ENCODE measurements at places on chromosomes 11 and 22. TPM values are rescaled to one million over a fixed set of nuclear protein-coding genes. Genes with fewer than 3 reads are reported as not detected.

The SGSM1 gene
- total RNA-seq: 0.34 TPM

- peak overlapping the region; percentile 88 for H3K4me3 ChIP-seq
- no peaks in the 10 kb centered on the region for H3K27me3 ChIP-seq
- H3K27ac ChIP-seq: peak overlapping the region; percentile 84
Measured at GRCh38 chr11:44564670-44565210, 723 bp upstream of the CD82 start.

DNA sequence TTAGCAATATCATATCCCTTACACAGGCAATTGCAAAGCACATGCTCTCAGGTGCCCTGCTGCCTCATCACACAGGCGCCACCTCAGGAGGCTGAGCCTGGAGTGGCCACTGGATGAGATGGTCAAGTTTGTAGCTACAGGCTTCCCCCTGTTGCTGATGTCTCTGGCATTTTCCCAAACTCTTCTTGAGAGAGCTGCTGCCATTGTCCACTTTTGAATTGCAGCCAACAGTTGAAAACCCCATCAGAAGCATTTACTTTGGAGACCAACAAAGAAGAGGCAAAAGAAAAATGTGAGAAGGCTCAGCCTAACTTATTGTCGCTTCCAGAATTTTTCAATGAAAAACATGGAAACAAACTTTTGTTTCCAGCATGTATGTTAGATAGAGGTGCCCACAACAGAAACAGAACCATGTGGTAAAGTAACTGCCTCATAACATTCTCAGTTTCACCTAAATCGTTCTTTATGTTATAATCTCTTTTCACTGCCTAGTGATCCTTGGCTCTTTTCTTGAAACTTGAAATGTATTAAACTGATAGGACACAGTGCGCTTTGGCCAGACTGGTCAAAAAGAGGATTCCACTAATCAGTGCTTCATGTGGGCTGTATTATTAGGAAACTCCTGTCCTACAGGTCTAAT lies 47.6 kb upstream of the OR8B8 start:
- no peak for DNase-seq
- peaks cover 4% of the 10 kb centered on the region for H3K27me3 ChIP-seq
- H3K4me3 ChIP-seq: no peak overlapping the region
- H3K4me1 ChIP-seq: no peaks in the 10 kb centered on the region
- H3K36me3 ChIP-seq: no peaks in the 10 kb centered on the region

The RPS13 gene
- total RNA-seq: 1,108 TPM

The P2RY2 gene
- total RNA-seq: not detected

- no peaks in the 10 kb centered on the region for H3K36me3 ChIP-seq
- H3K4me1 ChIP-seq: no peaks in the 10 kb centered on the region
- H3K4me3 ChIP-seq: no peak overlapping the region
- DNase-seq: no peak
- H3K27ac ChIP-seq: no peak overlapping the region
Measured at GRCh38 chr11:95515371-95515770, 274.2 kb downstream of the FAM76B start.

- H3K27ac ChIP-seq: peak overlapping the region; percentile 70
- peak overlapping the region; percentile 83 for H3K4me3 ChIP-seq
- DNase-seq: no peak
Measured at GRCh38 chr22:42438293-42438650, 6.1 kb upstream of the NFAM1 start.

GRCh38 chr22:24059793-24060192 lies 48.7 kb downstream of the CABIN1 start:
- peaks cover 10% of the 10 kb centered on the region for H3K4me1 ChIP-seq
- H3K27ac ChIP-seq: peak overlapping the region; percentile 73
- no peaks in the 10 kb centered on the region for H3K27me3 ChIP-seq

GRCh38 chr22:20156611-20157429 lies 6.0 kb upstream of the CCDC188 start:
- peak overlapping the region; percentile 31 for H3K27ac ChIP-seq
- peaks cover 2% of the 10 kb centered on the region for H3K27me3 ChIP-seq
- H3K4me3 ChIP-seq: no peak overlapping the region
- peak; percentile 93 for DNase-seq

The KCNQ1 gene
- 24.2 TPM for total RNA-seq

DNA sequence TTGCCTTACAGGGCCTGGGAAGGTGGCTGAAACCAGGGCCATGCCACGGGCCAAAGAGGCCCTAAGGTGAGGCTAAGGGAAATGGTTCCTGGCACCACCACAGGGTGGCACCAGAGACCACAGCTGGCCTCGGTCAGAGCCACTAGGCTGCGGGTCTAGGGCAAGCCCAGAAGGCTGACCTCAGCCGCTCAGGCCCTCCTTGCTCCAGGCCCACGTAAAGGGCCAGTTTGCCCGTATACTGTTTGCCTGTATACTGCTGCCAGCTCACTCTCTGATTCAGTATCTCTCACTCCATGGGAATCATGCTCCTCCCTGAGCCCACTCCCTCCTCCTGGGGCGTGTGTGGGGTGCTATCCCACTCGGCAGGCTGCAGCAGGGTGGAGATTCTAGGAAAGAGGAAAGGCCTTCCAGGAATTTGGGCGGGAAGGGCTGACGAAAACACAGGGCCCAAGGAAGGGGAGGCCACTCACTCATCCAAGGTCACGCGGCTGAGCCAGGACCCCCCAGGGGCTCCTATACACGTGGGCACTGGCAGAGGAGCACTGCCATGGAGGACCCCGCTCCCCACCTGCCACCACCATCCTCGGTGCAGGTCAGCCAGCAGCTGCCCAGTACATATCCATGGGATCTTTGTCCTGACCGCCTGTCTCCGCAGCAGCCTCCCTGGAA lies 62.4 kb downstream of the NECTIN1 start:
- peak; percentile 72 for DNase-seq
- no peak overlapping the region for H3K4me3 ChIP-seq
- no peak overlapping the region for H3K27ac ChIP-seq
- no peaks in the 10 kb centered on the region for H3K4me1 ChIP-seq

GRCh38 chr11:8712506-8712905 lies 29.9 kb downstream of the RPL27A start:
- H3K27me3 ChIP-seq: no peaks in the 10 kb centered on the region
- no peak for DNase-seq
- H3K4me3 ChIP-seq: no peak overlapping the region
- H3K27ac ChIP-seq: no peak overlapping the region

DNA sequence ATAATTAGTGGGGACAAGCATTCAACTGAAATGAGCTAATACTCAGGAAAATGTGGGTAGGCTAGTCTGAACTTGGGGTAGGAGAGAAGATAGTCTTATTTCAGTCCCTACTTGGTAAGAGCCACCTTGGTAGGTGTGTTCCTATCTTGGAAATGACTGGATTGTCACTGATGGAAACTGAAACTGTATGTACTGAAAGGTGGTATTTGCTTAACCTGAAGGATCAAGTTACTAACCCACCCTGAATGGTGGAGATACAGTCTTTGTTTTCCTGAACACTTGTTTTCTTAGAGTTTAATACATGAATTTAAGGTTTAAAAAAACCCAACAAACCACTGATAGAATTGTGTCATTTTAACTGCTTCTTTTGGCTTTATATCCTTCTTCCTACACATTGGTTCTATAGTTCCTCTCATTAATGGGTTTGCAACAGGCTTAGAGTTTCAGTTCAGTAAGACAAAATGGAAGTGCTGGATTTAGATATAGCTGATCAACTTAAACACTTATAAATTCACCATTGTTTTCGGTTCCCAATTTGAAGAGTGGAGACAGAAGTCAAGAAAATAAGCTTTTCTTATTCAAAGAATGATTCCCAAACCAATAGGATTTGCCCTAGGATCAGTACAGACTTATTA lies 4.2 kb downstream of the FAR1 start:
- no peak overlapping the region for H3K4me3 ChIP-seq
- no peaks in the 10 kb centered on the region for H3K27me3 ChIP-seq
- no peak overlapping the region for H3K27ac ChIP-seq
- DNase-seq: no peak

GRCh38 chr22:47166033-47166404 lies 403.6 kb downstream of the TBC1D22A start:
- H3K4me1 ChIP-seq: no peaks in the 10 kb centered on the region
- H3K36me3 ChIP-seq: no peaks in the 10 kb centered on the region

- H3K4me1 ChIP-seq: no peaks in the 10 kb centered on the region
- no peak overlapping the region for H3K27ac ChIP-seq
- H3K4me3 ChIP-seq: no peak overlapping the region
- H3K27me3 ChIP-seq: no peaks in the 10 kb centered on the region
- no peak for DNase-seq
Measured at GRCh38 chr11:103465555-103466140, 356.4 kb downstream of the DYNC2H1 start.

DNA sequence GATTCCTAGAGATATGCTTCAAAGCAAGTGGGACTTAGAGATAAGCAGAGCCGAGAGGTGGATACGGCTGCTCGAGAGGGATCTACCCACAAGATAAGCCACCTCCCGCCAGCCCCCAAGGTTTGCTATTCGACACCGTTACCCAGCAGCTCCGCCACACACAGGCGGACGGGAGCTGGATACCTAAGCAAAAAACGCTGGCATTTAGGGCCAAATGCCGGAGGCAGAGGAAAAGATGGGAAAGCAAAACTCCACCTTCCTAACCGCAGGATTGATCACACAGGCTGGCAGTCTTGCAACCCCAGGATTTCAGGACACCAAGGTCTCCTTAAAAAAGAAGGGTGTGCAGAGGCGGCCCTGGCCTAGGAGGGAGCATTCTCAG lies 709 bp downstream of the FTH1 start:
- peak overlapping the region; percentile 85 for H3K27ac ChIP-seq
- no peaks in the 10 kb centered on the region for H3K27me3 ChIP-seq
- peak overlapping the region; percentile 93 for H3K4me3 ChIP-seq
- DNase-seq: peak; percentile 60
- H3K36me3 ChIP-seq: peaks cover 34% of the 10 kb centered on the region
- peaks cover 45% of the 10 kb centered on the region for H3K4me1 ChIP-seq

The CBL gene
- total RNA-seq: 45.2 TPM

DNA sequence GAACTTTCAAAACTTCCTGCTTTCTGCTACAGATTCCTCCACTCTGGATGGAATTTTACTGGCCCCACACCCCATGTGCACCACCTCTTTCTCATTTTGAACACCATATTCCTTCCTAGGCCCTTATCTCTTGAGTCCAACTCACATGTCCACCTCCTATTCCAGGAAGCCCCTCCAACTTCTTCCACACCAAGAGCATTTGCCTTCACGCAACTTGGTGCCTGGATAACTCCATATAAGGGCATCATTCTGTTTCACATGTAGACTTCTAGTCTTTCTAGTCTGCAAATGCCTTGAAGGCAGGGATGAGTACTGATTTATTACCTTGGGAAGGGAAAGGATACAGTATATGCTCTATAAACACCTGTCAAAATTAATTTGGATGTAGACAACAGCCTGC lies 17.5 kb downstream of the GAB2 start:
- H3K27me3 ChIP-seq: no peaks in the 10 kb centered on the region
- no peak overlapping the region for H3K4me3 ChIP-seq
- H3K27ac ChIP-seq: no peak overlapping the region
- no peak for DNase-seq

DNA sequence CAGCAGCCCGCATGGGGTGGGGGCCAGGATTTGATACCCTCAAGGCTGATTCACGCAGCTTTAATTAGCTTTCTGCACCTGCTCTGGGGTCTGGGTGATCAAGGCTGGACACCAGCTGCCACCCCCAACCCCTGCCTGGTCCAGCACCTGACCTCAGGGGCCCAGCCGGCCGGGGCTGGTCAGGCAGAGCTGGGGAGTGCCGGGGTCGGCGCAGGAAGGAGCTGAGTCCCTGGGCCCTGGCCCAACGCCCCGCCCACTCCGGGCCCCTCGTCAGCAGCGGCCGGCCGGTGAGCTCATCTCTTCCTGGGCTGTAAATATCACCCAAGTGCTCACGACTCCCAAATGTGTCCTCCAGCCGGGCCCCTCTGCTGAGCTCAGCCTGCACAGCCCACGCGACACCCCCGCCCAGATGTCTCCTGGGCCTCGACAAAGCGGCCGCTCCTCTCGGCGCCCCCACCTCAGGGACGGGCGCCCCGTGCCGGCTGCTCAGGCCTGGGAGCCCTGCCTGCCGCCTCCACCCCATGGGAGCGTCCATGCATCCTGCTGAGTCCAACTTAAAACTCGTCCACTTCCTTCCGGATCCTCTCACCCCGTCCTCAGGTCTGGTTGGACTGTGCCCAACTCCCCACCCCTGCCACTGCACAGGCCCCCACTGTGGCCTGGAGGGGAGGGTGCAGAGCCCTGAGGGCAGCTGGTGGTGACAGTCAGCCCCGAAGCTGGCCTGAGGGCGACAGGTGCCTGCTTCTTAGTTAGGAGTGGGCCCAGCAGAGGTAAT lies 29.0 kb downstream of the RTN4R start:
- H3K36me3 ChIP-seq: no peaks in the 10 kb centered on the region
- peak; percentile 62 for DNase-seq
- no peaks in the 10 kb centered on the region for H3K27me3 ChIP-seq
- peak overlapping the region; percentile 89 for H3K27ac ChIP-seq

GRCh38 chr11:129416080-129416820 lies 40.6 kb downstream of the BARX2 start:
- no peak for DNase-seq
- no peaks in the 10 kb centered on the region for H3K36me3 ChIP-seq
- H3K27me3 ChIP-seq: peaks cover 4% of the 10 kb centered on the region
- peaks cover 1% of the 10 kb centered on the region for H3K4me1 ChIP-seq
- no peak overlapping the region for H3K4me3 ChIP-seq
